ENCODE measurements at places on chromosomes 1 and 21. TPM values are rescaled to one million over a fixed set of nuclear protein-coding genes. Genes with fewer than 3 reads are reported as not detected.

DNA sequence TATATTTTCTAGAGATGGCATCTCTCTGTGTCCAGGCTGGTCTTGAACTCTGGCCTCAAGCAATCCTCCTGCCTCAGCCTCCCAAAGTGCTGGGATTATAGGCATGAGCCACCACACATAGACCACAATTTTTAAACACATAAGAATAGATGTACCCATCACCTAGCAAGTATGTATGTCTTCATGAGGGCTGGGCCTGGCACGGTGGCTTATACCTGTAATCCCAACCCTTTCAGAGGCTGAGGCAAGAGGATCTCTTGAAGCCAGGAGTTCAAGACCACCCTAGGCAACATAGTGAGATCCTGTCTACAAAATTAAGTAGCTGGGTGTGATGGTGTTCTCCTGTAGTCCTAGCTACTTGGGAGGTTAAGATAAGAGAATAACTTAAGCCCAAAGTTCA lies 13.8 kb downstream of the UQCRH start:
- no peaks in the 10 kb centered on the region for H3K4me1 ChIP-seq
- peaks cover 40% of the 10 kb centered on the region for H3K36me3 ChIP-seq
- no peaks in the 10 kb centered on the region for H3K27me3 ChIP-seq
- no peak overlapping the region for H3K4me3 ChIP-seq

DNA sequence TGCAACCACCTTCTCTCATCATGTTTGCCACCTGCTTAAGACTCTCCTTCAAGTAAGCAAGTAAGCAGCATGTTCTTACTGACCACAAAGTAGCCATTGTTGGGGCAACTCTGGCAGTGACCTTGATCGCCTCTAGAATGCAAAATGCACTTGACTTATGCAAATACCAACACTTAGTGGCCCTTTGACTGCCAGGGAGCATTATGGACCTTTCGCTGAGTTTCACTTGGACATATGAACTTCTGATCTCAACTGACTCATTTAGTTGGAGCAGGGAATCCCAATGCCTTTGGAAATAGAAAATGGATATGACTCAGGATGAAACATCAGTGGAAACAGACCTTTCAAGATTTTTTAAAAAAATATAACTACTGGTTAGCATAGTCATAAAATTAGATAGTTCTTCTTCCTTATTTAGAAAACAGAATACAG lies 6.1 kb upstream of the PLA2G5 start:
- no peaks in the 10 kb centered on the region for H3K4me1 ChIP-seq
- no peak overlapping the region for H3K27ac ChIP-seq
- no peak overlapping the region for H3K4me3 ChIP-seq
- no peaks in the 10 kb centered on the region for H3K36me3 ChIP-seq

DNA sequence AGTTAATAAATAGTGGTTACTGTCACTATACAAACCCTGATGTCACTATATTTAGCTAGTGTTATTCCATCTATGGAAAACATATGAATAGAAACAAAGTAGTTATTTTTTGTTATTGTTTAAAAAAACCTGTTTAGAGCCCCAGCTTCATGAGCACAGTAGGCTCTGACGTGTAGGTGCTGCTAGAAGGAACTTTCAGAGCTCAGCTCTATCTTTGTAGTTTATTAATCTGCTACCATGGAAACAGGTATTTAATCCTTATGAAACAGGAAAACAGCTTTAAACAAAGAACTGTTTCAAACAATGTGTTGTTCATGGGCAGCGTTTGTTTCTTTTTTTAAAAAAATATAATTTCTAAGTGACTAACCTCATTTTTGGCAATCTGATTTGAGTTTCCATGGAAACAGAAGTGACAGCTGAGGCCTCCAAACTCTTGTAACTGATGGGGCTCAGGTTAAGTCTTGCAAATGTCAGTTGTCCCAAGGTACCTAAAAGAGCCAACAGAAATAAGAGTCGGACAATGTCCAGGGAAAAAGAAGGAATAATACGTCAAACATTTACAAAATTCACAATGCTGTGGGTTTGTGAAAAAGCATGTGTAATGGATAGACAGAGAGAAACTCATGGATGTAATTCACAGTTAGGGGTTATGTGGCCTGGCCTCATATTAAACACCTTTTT lies 162.0 kb upstream of the C21orf91 start:
- no peaks in the 10 kb centered on the region for H3K4me1 ChIP-seq
- H3K4me3 ChIP-seq, result no peak overlapping the region
- no peak for DNase-seq
- H3K27me3 ChIP-seq, result no peaks in the 10 kb centered on the region
- no peak overlapping the region for H3K27ac ChIP-seq

DNA sequence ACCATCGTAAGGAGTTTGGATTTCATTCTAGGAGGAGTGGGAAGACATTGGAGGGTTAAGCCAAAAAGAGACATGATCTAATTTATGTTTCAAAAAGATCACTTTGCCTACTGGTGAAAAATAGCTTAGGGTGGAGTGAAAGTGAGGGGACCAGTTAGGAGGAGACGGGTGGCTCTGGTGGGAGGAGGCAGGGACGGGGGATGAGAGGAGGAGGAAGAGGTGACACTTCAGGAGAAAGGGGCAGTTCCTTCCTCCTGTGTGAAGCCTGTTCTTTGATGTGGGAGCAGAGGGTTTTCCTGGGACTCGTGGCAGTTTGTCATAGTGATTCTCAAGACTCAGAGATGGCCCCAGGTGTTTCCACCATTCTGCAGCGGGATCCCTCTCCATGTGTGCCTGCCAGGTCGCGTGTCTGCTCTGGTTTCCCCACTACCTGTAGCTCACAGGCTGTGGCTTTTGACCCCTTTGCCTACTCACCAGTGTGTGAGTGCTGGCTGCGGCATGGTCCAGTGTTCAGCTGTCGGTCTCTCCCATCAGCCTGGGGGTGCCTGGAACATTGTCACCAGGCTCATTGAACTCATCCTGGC lies 102.4 kb downstream of the CNIH3 start:
- H3K4me3 ChIP-seq, result no peak overlapping the region
- no peak for DNase-seq
- no peaks in the 10 kb centered on the region for H3K36me3 ChIP-seq
- no peak overlapping the region for H3K27ac ChIP-seq

The ALX3 gene
- not detected for total RNA-seq

The FCER1G gene
- 0.70 TPM for total RNA-seq

The B4GALT3 gene
- total RNA-seq, result 31.2 TPM

The RNF186 gene
- total RNA-seq, result not detected

The TINAGL1 gene
- 2.6 TPM for total RNA-seq

The ANGPTL3 gene
- total RNA-seq, result not detected
